Activated naive CD4-positive, alpha-beta T cell treated with Interleukin-2 at 50 U/mL for 16 hours (primary cell): ENCODE measurements at places on chromosomes 7 and 10.
A peak's percentile ranks its signal among the peaks of the same experiment; 100 is the strongest.

GRCh38 chr7:20651960-20652544 lies 36.6 kb downstream of the ABCB5 start:
- DNase-seq, result no peak

- no peak for DNase-seq
Measured at GRCh38 chr10:72477463-72477862, 122.7 kb upstream of the DNAJB12 start.

DNA sequence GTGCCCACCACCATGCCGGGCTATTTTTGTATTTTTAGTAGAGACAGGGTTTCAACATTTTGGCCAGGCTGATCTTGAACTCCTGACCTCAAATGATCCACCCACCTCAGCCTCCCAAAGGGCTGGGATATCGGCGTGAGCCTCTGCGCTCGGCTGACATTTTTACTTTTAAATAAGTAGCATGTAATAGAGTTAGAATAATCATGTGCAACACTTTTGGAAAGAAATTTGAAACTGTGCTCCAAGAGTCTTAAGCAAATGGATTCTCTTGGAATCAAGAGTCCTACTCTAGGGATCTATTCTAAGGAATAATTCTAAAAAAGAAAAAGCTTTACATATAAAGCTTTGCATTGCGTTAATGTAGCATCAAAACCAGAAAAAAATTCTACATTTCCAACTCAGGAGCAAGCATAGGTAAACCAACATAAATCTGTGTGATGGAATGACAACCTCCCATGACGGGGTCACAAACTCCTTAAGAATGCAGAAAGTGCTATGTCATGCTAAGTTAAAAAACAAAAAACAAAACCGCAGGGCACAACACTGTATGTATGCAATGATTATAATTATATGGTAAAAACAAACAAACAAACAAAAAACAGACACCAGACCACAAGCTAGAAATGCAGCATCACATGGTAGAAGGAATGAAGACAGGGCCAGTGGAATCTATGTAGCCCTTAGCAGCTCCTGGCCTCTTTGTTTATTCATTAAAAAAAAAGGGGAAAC lies 98.7 kb downstream of the RNF216 start:
- DNase-seq, result no peak

DNA sequence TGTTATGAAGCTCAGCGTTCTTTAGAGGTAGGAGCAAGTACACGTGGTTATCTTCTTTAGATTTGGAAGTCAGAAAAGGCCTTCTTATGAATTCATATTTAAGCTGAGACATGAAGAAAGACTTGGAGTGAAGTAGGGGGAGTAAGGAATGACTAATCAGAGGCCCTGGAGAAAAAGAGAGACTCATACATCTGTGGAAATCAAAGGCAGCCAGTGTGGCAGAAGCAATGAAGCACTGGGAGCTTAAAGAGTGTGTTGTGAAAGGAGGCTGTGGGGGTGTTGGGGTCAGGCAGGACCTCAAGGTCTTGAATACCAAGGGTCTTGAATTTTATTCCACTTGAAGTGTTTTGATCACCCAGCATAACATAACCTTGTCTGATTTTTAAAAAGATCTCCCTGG lies 35.7 kb upstream of the FGL2 start:
- DNase-seq, result no peak

GRCh38 chr7:3518546-3518945 lies 217.5 kb downstream of the SDK1 start:
- DNase-seq, result no peak

GRCh38 chr10:109957092-109957797 lies 33.9 kb upstream of the XPNPEP1 start:
- DNase-seq, result no peak

- no peak for DNase-seq
Measured at GRCh38 chr10:21315645-21316220, 209.7 kb downstream of the SKIDA1 start.

- DNase-seq, result no peak
Measured at GRCh38 chr10:25639646-25640045, 294.4 kb upstream of the MYO3A start.

DNA sequence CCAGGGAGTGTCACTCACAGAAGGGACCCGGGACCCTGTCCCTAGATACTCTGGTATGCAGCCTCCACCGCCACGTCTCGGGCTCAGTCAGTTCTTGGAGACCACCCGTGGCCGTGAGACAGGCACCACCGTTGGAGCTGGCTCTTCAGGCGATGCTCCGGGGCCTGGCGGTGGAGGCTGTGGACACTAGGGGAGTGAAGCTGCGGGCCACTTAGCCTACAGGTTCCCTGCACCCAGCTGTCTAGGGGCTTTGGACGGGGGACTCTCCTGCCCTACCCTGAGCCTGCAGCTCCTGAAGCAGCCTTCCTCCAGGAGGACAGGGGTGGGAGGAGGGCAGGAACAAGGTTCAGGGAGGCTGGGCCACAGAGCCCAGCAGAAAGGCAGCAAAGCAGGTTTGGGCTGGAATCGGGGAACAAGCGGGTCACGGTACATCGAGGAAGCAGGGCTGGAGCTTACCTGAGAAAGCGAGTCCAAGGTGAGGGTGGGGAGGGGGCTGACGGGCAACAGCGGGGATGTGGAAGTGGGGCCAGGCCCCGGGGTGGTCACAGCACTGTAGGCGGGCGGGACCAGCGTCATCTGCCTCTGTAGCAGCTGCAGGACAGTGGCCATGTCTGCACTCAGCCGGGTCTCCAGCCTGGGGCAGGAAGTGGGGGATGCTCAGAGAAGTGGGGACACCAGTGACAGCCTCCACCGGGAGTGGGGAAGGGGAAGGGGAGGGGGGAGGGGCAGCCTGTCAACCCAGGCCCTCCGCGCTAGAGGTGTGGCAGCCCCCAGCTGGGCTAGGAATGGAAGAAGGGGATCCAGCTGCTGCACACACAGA lies 31.5 kb downstream of the KCNH2 start:
- DNase-seq, result no peak

GRCh38 chr7:27073076-27073475 lies 22.7 kb downstream of the HOXA1 start:
- no peak for DNase-seq

GRCh38 chr10:63744060-63744941 lies 223.1 kb downstream of the REEP3 start:
- no peak for DNase-seq

GRCh38 chr10:116565534-116565933 lies 19.8 kb downstream of the PNLIP start:
- DNase-seq, result no peak

DNA sequence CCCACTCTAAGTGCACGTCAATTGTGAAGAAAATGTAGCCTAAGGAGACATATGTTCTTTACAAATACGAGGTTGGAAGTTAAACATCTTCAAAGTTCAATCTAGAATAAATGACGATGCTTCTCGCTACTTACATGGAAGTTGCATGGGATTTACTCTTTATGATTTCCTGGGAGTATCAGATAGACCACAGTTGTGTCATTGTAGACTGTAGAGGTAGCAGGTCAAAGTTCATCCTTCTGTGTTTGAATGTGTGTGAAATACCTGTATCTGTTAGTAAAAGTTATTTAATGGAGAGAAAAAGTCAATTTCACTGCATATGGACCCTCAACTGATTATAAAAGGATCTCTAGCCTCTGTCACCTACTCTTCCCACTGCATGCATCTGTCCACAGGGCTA lies 112.6 kb downstream of the C1GALT1 start:
- DNase-seq, result no peak

DNA sequence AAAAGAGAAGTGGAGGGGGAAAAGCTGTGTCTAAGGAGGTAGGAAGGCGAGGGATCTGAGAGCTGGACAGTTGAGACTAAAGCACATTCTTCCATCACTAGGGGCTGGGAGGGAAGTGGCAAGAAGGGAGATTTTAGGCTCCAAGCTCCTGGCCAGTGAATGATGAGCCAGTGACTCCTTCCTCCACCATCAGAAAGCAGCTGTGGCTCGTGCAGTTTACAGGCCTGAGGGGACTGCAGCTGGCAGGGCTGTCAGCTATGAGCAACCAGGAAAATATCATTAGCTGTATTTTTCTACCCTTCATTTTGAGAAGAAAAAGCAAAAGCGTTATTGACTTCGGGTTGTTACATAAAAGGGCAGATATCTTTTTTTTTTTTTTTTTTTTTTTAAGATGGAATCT lies 60.7 kb downstream of the GPAM start:
- no peak for DNase-seq

DNA sequence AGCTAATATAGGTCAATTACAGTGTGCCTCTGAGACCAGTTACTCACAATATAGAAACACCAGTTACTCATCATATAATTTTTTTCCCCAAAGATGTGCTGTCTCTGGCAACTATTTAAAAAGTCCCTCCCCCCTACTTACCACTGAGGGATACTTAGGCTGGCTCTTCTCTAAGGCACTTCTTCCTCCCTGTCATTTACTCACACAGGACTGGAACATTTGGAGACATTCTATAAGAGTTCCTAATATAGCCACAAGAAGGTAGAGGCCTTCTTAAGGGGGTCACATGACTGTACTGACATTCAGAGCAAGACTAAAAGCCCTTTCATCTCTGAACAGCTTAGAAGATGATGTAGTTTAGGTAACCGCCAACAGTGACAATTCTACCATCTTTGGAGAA lies 44.4 kb upstream of the SLIT1 start:
- no peak for DNase-seq

- no peak for DNase-seq
Measured at GRCh38 chr7:13920053-13920697, 69.3 kb downstream of the ETV1 start.

DNA sequence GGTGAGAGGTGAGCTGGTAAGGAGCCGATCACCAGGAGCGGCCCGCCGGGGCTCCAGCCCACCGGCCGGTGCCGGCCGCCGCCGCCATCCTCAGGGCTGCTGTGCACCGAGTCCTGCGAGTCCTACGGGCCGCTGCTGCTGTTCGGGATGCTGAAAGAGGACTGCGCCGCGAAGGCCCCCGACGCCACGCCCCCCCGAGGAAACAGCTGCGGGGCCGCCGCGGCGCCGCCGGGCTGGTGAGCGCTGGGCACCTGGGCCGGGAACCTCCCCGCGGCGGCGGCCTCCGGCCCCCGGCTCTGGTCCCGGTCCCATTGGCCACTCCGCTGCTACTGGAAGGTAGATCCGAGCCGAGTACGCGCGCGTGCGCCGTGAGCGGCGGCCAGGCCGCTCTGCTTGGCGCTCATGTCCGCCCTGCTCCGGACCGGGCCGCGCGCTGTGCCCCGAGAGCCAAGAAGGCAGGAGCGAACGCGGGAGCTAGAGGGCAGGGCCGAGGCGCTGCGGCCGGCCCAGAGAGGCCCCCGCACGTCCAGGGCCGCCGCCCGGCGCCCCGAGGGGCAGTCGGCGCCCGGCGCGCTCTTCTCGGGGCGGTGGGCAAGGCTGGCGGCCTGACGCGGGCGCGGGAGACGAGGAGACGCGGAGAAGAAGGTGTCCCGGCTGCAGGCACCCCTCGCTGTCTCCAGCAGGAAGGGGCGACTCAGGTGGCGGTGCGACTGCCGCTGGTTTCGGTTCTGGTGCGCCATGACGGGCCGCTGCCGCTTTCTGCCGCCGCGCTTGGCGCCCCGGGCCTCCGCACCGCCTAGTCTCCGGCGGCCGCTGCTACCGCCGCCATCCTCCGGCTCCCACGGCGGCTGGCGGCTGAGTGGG lies 121.3 kb upstream of the WIPF3 start:
- DNase-seq, result peak; percentile 17

GRCh38 chr10:58868736-58869435 lies 307.6 kb upstream of the PHYHIPL start:
- DNase-seq, result no peak

DNA sequence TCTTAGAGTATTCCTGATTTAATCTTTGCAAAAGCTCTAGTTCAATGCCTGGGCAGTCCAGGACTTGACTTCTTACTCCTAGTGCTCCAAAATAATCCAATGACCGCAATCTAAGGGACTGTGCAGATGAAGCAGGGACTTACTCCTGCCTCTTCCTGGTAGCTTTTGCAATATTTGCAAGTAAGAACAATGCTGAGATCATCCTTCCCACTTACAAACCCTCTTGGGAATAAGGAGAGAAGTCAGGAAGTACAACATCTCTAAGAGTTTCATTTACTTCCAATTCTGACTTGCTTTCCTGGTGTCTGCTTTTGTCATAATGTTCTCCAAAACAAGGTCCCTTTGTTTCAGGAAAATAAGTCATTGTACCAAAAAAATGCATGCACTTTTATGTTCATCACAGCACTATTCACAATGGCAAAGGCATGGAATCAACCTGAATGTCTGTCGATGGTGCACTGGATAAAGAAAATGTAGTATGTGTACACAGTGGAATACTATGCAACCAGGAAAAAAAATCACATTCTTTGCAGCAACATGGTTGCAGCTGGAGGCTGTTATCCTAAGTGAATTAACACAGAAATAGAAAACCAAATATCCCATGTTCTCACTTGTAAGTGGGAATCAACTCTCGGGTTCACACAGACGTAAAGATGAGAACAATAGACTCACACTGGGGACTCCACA lies 7.1 kb upstream of the KCNMA1 start:
- DNase-seq, result no peak

GRCh38 chr7:47472444-47473157 lies 109.3 kb downstream of the TNS3 start:
- no peak for DNase-seq

DNA sequence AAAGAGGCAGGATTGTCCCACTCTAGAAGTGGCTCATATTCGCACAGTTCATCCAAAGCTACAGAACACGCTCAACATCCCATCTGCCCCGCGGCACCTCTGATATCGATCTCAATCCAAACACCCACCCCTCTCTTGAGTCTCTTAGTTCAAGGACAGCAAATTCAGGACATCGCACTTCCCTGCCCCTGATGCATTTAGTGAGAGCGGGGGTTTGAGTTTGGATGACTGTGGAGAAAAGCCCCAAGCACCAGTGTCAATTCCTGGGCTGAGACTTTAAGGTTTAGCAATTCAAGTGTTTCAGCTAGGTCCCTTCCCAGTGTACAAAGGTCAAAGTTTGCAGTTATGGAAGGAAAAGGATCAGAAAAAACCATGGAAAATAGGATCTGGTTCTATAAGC lies 166.2 kb downstream of the LYZL1 start:
- no peak for DNase-seq

GRCh38 chr7:24884401-24884800 lies 95.6 kb downstream of the OSBPL3 start:
- no peak for DNase-seq

DNA sequence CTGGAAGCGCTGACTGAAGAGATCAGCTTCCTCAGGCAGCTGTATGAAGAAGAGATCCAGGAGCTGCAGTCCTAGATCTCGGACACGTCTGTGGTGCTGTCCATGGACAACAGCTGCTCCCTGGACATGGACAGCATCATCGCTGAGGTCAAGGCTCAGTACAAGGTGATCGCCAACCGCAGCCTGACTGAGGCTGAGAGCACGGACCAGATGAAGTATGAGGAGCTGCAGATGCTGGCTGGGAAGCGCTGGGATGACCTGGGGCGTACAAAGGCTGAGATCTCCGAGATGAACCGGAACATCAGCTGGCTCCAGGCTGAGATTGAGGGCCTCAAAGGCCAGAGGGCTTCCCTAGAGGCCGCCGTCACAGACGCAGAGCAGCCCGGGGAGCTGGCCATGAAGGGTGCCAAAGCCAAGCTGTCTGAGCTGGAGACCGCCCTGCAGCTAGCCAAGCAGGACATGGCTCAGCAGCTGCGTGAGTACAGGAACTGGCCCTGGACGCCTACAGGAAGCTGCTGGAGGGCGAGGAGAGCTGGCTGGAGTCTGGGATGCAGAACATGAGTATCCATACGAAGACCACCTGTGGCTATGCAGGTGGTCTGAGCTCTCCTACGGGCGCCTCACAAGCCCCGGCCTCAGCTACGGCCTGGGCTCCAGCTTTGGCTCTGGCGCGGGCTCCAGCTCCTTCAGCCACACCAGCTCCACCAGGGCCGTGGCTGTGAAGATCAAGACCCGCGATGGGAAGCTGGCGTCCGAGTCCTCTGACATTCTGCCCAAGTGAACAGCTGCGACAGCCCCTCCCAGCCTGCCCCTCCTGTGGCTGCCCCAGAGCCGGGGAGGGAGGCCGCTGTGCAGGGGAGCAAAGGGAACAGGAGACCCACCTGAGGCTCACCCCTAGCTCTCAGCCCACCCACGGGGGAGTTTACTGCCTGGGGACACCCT lies 24.9 kb upstream of the AMPH start:
- DNase-seq, result no peak
